GM12878 (cell line): ENCODE measurements at places on chromosomes 4 and X.
A peak's percentile ranks its signal among the peaks of the same experiment; 100 is the strongest.

- DNase-seq = no peak
These were observed 59.4 kb upstream of the H2AZ1 start for GRCh38 chr4:100009490-100009889.

GRCh38 chr4:150212927-150213326 lies 134.7 kb downstream of the DCLK2 start:
- DNase-seq = no peak

- DNase-seq = no peak
These were observed 77.0 kb downstream of the LRP2BP start for GRCh38 chr4:185318679-185319078.

- no peak for DNase-seq
These were observed 712.3 kb downstream of the C4orf33 start for GRCh38 chr4:129808242-129808641.

- DNase-seq = no peak
These were observed 92.8 kb upstream of the CCDC160 start for GRCh38 chrX:134144231-134144630.

DNA sequence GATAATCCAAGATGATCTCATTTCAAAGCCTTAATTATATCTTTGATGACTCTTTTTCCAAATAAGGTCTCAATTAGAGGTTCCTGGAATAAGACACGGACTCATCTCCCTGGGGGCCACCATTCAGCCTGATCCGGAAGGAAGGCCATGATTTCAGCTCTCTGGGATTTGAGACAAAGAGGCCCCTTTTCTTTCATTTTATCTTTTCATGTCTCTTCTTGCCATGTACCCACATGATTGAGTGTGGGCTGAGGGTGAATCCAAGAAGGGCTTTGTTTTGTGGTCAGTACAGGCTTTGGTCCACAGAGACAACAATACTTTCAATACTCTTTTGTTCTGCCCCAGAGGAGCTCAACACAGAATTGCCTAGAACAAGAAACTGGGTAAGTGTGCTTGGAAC lies 261.2 kb downstream of the TRIML1 start:
- no peak for DNase-seq

GRCh38 chrX:18677161-18677869 lies 5.4 kb upstream of the RS1 start:
- DNase-seq = no peak

DNA sequence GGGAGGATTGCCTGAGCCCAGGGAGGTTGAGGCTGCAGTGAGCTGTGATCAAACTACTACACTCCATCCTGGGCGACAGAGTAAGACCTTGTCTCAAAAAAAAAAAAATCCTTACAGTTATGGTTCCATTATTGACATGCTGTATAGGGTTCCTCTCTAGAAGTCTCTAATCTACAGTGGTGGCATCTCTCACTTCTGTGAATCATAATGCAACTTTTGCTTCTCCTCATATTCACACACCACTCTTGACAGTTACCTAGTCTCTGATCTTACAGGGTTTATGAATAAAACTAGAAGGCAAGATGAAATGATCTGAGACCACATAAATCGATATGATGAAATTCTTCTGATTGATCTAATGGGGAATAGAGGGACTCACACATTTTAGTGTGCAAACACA lies 40.6 kb downstream of the DOCK11 start:
- DNase-seq = peak; percentile 31

- DNase-seq = no peak
These were observed 333.2 kb downstream of the ARHGAP10 start for GRCh38 chr4:148065075-148065474.

- no peak for DNase-seq
These were observed 147.9 kb downstream of the NSUN7 start for GRCh38 chr4:40897557-40898203.

DNA sequence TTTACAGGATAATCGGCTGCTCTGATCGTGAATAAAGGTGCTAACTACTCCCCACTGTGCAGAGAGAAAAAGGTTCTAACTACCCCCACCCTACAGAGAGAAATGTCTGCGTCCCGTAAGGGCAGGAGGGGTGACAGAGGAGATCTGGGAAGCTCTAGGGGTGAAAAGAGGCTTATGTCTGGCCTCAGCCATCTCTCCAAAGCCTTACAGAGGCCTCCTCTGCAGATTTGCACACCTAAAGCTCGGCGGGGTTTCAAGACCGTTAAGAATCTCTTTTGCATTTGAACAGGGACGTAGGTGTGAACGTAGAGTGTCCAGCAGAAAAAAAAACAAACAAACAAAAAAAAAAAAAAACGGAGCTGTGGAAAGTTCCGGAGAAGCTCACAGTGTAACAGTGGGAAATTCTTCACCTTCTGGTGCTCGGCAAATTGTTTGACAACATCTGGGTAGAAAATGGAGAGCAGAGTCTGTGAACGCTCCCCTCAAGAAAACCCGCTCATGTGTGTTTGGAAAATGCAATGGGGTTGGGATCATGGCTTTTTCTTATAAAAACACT lies 161.0 kb downstream of the SHOX start:
- DNase-seq = no peak

DNA sequence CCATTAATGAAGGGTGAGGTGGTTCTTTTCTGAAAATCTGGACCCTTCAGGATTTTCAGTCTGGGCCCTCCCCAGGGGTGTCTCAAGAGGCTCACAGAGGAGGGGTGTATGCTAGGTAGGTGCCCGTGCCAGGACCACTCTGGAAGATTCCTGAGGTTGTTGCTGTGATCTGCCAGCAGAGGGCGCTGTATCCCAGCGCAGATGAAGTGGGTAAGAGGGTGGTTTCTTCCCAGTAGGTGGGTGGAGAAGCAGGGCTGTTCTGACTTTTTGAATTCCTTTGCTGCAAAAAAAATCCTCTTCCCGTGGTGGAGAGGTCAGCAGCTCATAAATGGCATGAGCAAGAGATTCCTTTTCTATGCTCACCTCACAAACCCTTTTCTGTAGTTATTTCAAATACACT lies 51.1 kb downstream of the SCML1 start:
- DNase-seq = no peak

DNA sequence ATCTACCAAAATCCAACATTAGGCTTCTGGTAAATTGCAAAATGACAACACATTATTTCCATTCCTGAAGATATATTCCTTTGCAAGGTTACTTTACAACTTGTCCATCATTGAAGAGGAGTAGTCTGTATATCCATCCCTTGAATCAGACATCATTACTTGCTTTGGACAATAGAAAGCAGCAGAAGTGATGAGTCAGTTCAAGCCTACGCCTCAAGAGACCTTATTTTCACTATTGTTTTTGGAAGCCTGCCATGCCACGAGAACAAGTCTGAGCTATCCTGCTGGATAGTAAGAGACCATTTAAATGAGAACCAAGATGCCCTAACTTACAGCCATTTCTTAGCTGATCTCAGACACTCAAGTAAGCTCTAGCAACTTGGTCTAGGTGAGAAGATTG lies 246.0 kb upstream of the HHIP start:
- no peak for DNase-seq

GRCh38 chr4:1748465-1748995 lies 27.2 kb downstream of the TACC3 start:
- no peak for DNase-seq

GRCh38 chr4:76233529-76233928 lies 18.0 kb upstream of the FAM47E start:
- no peak for DNase-seq

DNA sequence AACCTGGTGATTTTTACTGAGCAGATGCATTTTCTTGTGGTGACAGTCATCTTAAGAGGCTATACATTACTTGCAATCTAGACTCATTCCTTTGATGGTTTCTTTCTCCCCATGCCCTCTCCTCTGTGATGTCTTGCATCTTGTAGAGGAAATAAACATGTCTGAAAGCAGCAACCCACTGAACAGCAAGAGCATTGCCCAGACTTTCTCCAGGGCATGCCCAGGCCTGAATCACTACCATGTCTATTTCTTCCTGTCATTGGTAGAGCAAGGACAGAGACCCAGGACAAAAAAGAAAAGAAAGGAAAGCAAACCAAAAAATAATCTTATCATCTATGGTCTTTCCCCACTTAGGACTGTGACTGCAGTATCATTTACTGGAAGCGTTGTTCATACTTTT lies 326.1 kb downstream of the HNRNPD start:
- DNase-seq = no peak

DNA sequence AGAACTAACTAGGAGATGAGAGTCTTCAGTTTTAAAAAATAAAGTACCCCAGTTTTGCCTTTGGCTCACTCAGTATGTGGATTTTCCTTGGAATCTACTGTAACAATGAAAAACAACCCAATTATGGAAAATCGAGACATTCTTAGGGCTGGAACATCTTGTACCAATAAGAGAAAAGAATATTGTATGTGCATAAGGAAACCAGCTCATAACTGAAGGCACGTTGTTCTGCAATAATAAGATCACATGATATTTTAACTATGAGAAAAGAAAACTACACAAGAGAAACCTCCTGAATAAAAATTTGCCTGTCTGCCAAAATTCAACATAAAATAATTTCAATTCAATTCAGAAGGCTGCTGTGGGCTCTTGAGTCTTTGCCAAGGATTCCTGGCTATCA lies 261.8 kb upstream of the EDNRA start:
- no peak for DNase-seq

DNA sequence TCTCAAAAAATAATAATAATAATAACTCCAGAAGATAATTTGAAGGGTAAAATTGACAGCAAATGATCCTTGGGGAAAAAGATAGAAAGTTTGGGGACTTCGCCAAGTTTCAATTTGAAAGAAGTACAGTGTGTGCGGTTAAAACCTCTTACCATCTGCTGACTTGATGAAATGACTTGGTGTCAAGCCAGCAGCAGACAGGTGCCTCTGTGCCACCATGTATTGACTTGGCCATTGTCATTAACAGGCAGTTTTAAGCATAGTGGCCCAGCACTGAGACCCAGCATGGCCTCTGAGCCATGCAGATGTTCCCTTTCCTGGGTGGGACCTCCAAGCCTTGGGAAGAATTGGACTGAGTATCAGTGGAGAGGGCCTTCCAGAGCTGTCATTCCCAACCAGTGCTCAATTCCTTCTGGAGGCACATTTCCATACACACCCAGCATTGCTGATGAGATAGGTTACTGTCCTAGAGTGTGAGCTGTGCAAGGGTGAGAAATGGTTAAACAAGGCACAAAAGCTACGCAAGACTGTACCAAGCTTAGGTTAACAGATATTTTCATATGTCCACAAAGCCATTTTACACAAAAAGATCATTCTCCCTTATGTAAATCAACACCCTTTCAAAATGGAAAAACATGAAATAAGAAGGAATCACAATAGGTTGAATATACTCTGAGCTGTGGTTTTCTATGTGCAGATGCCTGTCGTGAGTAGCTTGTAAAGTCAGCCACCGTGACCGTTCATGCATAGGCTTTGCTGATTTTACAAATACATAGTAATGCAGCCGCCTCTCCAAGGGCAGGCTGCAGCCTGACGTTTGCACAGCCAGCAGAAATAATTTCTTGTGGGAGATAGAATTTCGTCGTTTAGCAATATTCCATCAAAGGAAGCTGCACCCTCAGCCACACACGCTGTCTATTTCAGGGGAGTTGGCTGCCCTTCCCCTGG lies 59.4 kb upstream of the FBXW7 start:
- peak; percentile 40 for DNase-seq

DNA sequence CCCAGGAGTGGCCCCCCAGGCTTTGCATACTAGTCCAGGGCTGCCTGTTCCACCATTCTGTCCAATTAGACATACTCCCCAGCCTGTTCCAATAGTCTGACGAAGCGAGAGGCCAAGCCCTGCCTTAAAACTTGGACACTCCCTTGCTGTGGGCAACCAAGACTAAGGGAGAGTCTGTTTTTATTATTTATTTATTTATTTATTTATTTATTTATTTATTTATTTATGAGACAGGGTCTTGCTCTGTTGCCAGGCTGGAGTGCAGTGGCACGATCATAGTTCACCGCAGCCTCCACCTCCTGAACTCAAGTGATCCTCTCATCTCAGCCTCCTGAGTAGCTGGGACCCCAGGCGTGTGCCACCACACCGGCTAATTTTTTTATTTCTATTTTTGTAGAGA lies 6.6 kb downstream of the KIT start:
- DNase-seq = no peak

DNA sequence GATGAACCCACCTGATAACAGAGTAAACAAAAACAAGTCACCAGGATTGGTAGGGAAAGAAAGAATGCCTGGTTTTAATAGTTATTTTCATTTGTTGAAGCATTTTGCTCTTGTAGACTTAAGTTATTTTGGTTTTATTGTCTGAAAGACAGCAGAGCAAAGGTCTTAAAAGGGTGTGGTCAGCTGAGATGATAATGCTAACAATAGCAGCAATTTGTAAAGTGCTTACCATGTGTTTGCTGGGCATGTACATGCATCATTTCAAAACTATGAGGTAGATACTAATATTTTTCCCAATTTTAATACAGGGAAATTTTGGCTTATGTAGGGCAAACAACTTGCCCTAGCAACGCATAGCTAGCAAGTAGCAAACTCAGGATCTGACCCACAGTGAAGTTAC lies 46.8 kb upstream of the SLC10A4 start:
- no peak for DNase-seq

- DNase-seq = no peak
These were observed 58.0 kb upstream of the FRMPD4 start for GRCh38 chrX:12080265-12080664.

- DNase-seq = no peak
These were observed 4.3 kb upstream of the TIMP1 start for GRCh38 chrX:47577901-47578300.

DNA sequence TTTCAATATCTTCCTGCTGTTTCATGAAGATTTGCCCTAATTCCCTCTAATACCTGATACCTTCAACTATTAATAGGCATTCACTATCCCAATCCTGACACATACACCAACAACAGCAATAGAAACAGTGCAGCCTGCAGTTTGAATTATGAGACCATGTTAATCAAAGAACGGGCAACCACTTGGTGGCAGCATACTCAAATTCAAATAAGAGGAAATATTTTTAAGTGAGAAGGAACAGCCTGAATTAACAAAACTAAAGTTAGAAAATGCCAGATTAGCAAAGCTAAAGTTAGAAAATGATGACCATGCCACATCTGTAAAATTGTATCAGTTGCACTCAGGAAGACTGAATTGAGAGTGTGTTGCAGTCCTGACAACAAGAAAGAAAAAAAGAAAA lies 204.9 kb downstream of the SMARCA1 start:
- no peak for DNase-seq

- DNase-seq = no peak
These were observed 32.5 kb downstream of the TSPAN5 start for GRCh38 chr4:98625920-98626319.

GRCh38 chrX:10554612-10555270 lies 65.6 kb downstream of the MID1 start:
- DNase-seq = no peak
